ENCODE measurements at places on chromosomes 7 and 10. TPM values are rescaled to one million over a fixed set of nuclear protein-coding genes. Genes with fewer than 3 reads are reported as not detected.

- no peak for DNase-seq
Measured at GRCh38 chr10:91366704-91367103, 43.4 kb upstream of the HECTD2 start.

DNA sequence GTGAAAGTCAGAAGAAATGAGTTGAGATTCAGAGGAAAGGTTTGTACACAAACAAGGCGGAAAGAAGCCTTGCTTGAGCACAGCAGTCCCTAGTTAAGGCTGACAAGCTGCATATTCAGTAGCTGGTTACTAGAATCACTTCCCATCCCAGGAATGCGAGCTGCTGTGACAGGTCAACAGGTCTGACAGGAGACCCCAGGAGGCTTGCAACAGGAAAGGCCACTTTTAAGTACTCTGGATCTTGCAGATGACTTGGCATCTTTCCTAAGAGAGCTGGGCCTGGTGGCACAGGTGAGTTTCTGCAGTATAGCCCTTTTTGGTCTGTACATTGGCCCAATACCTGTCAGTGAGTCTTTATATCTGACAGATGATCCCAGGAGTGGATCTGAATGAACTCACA is 35.7 kb upstream of the UNC5B start:
- DNase-seq = no peak

DNA sequence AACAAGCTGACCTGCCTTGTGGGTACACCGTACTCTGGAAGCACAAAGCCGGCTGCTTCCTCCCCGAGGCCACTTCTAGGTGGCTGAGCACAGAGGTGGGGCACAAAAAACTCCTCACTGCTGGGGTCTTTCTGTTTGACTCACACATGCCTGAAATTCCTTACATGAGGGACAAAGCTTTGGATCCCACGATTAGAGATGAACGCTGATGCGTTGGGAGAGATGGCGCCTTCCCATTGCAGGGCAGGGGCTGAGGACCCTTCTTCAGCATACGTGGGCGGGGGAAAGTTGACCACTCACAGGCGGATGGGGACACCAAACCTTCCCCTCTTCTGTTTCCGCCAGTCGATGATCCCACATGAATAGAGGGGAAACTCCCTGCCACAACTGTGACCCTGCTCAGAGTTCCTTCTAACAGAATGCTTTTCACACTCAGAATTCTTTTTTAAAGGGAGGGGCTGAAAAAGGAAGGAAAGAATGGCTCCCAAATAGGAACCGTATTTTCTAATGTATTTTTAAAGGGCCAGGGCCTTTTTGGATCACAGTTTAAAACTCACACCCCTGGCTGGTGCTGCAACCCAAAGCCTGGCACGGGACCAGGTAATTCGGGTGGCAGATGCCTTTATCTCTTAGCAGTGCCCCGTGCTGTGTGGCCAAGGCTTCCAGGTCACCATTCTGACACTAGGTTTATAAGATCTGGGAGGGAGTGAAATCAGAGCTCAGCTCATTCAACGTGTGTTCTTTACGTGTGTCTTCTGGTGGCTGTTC is 134.0 kb downstream of the PRKAG2 start:
- no peak for DNase-seq

PIP gene
- not detected for total RNA-seq

DNA sequence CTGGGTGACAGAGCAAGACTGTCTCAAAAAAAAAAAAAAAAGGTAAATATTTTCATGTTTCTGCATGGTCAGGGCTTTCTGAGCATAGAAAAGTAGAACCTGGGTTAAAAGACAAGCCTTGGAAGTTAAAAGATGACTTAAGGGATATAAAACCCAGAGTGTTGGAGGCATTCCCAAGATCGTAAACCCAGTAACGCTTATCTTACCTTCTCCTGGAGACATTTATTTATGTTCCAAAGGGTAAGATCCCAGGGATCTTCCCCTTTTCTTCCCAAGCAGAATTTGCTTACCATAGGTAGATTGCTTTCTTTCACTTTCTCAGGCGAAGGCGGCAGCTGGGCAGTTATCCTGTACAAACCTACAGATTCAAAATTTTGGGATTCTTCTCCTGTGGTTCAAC is 22.2 kb downstream of the SUGCT start:
- no peak for DNase-seq

Measured in glutamatergic neuron (in vitro differentiated cells).